ENCODE measurements at places on chromosomes 1 and 21.

GRCh38 chr1:155218854-155219591 is 10.5 kb downstream of the MTX1 start:
- no peaks in the 10 kb centered on the region for H3K36me3 ChIP-seq
- H3K27ac ChIP-seq: no peak overlapping the region
- peak; percentile 90 for DNase-seq
- H3K4me1 ChIP-seq: peaks cover 8% of the 10 kb centered on the region
- peak overlapping the region; percentile 4 for H3K4me3 ChIP-seq

DNA sequence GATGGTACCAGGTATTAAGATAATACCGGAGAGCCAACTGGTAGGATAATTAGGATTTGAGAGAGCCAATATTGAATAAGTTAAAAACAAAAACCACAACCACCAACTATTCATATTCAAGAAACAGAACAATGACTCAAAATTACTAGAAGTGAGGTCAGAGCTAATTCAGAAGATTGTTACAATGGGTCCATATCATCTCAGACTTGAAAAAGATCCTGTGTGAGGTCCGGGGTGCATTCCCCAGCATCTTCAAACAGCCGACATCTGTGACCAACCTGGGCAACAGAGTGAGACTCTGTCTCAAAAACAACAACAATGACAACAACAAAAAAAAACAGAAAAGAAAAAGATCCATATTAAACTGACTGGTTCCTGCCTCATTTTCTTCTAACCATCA is 18.6 kb downstream of the AK2 start:
- peaks cover 74% of the 10 kb centered on the region for H3K36me3 ChIP-seq
- H3K4me3 ChIP-seq: no peak overlapping the region

- DNase-seq: no peak
- no peak overlapping the region for H3K27ac ChIP-seq
- H3K4me1 ChIP-seq: no peaks in the 10 kb centered on the region
- no peaks in the 10 kb centered on the region for H3K27me3 ChIP-seq
- no peaks in the 10 kb centered on the region for H3K36me3 ChIP-seq
- H3K4me3 ChIP-seq: no peak overlapping the region
These were observed 108.0 kb upstream of the TRABD2B start for GRCh38 chr1:48105165-48105564.

- H3K27ac ChIP-seq: no peak overlapping the region
- H3K4me1 ChIP-seq: peaks cover 9% of the 10 kb centered on the region
- H3K36me3 ChIP-seq: no peaks in the 10 kb centered on the region
- no peak for DNase-seq
- H3K27me3 ChIP-seq: no peaks in the 10 kb centered on the region
- no peak overlapping the region for H3K4me3 ChIP-seq
These were observed 2.6 kb upstream of the ABCB10 start for GRCh38 chr1:229561141-229561540.

DNA sequence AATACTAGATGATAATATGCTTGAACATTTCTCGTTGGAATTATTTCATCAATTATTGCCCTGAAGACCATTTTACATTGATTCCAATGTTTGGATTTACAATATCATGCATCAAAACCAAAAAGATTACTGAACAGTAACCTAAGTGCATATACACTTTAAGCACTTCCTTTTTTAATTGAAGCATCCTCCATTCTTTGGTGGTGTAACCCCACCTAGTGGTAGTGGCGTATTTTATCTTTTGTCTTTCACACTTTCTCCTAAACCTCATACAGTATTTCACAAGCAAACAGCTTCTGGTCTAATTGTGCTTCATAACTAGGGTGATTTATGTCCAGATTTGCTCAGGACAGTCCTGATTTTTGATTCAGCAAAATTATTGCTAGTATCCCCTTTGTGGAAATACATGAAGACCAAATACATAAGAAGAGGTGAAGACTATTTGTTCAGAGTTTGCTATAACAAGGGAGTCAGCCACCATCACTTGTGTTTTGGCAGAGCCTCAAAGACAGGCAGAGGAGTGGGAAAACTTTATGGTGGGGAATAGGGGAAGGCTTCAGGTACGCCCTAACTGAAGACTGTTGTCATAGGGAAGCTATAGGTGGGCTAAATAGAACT is 3.4 kb upstream of the NVL start:
- peak overlapping the region; percentile 36 for H3K4me3 ChIP-seq
- H3K27me3 ChIP-seq: no peaks in the 10 kb centered on the region
- peaks cover 30% of the 10 kb centered on the region for H3K4me1 ChIP-seq

DNA sequence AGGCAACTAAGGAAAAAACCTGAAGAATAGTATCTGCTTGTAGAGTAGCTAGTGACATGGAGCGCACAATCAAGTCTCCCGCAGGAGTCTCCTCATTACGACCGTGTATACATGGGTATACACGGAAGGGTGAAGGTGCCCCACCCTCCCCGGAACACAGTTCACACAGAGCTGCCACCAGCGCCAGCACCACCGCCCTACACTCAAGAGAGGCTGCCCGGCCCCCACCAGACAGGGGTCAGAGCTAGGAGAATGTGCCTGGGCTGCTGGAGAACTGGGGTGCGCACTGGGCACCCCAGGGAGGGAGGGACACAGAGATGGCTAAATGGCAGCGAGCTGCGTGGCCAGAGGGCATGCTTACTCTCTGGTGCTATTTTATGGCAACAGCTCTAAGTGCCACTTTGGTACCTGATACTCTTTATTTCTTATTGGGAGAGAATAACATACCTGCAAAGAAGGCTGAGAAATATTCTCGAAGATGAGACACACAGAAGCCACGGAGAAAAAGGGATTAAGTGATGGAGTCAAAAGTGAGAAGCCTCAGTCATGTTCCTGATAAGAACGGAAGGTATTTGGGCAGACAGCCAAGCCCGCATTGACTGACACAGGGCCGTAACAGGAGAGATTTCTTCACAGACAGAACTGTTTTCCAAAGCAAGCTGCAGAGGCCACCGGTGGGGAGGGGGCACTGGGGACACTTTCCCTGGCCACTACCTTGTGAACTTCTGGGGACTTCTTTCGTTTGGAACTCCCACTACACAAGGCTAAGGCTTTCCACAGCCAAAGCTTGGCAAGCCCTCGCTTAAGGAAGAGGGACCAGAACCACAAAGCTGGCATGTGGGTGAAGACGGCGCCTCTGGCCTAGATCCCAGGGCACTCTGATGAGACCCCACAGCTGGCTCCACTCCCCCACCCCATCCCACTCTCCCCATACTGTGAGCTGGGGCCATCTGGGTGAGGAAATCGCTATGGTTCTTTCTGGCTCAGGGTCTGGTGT is 108.0 kb downstream of the PGBD5 start:
- no peak overlapping the region for H3K4me3 ChIP-seq
- DNase-seq: no peak
- no peak overlapping the region for H3K27ac ChIP-seq
- H3K27me3 ChIP-seq: peaks cover 2% of the 10 kb centered on the region
- H3K4me1 ChIP-seq: no peaks in the 10 kb centered on the region
- H3K36me3 ChIP-seq: no peaks in the 10 kb centered on the region

DNA sequence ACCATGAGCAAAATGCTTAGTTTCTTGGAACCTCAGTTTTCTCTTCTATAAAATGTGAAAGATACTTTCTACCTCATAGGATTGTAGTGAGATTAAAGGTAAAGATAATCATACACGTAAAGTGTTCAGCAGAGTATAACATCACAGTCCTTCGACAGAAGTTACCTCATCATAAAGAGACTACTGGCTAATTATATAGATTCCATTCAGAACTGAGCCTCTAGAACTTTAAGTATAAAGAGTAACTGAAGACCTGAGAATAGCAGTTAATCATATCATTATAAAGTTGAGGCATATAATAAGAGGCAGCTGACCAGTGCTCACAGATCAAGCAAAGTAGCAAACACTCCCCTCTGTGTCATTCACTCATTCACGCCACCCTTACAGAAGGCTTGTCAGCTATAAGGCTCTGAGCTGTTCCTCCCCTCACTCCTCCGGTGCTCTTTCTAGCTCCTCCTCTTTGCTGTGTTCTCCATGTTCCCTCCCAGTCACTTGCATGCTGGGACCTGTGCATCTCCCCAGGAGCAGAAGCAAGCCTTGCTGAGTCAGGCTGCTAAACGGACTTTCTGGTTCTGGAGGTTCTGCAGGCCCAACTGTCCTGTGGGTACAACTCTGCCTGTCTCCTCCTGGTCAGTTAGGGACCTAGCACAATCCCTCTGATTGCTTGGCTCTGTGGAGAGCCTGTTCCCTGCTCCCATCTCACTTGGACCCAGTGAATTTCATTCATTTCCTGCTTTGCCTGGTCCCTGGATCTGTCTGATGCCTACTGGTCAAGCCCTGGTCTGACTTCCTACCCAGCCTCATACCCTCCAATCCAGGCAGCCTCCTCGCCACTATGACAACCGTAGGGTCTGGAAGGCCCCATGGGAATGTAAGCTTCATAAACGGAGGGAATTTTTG is 28.3 kb upstream of the LY9 start:
- H3K4me3 ChIP-seq: peak overlapping the region; percentile 53
- no peaks in the 10 kb centered on the region for H3K27me3 ChIP-seq
- DNase-seq: no peak
- H3K4me1 ChIP-seq: no peaks in the 10 kb centered on the region
- H3K36me3 ChIP-seq: no peaks in the 10 kb centered on the region

DNA sequence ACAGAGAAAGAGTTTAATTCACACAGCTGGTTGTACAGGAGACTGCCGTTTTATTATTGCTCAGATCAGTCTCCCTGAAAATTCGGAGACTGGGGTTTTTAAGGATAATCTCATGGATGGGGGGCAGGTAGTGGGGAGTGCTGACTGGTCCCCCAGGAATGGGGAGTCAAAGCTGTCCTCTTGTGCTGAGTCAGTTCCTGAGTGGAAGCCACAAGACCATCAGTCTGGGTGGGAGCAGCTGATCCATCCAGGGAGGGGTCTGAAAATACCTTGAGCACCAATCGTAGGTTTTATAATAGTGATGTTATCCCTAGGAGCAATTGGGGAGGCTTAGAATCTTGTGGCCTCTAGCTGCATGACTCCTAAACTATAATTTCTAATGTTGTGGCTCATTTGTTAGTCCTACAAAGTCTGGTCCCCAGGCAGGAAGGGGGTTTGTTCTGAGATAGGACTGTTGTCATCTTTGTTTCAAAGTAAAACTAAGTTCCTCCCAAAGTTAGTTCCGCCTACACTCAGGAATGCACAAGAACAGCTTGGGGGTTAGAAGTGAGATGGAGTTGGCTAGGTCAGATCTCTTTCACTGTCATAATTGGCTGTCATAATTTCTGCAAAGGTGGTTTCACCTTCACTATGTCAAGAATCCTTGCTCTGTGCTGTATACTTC is 50.3 kb downstream of the TRAF5 start:
- no peak overlapping the region for H3K4me3 ChIP-seq
- DNase-seq: no peak
- no peaks in the 10 kb centered on the region for H3K27me3 ChIP-seq
- H3K36me3 ChIP-seq: no peaks in the 10 kb centered on the region
- H3K27ac ChIP-seq: no peak overlapping the region

GRCh38 chr1:186164773-186165172 is 210.3 kb downstream of the TPR start:
- no peak overlapping the region for H3K4me3 ChIP-seq
- no peaks in the 10 kb centered on the region for H3K27me3 ChIP-seq
- H3K4me1 ChIP-seq: peaks cover 9% of the 10 kb centered on the region
- no peaks in the 10 kb centered on the region for H3K36me3 ChIP-seq
- H3K27ac ChIP-seq: no peak overlapping the region
- no peak for DNase-seq

- H3K4me3 ChIP-seq: no peak overlapping the region
- peaks cover 37% of the 10 kb centered on the region for H3K4me1 ChIP-seq
- no peak for DNase-seq
- H3K36me3 ChIP-seq: no peaks in the 10 kb centered on the region
These were observed 138.0 kb upstream of the ARHGEF16 start for GRCh38 chr1:3316340-3316943.

DNA sequence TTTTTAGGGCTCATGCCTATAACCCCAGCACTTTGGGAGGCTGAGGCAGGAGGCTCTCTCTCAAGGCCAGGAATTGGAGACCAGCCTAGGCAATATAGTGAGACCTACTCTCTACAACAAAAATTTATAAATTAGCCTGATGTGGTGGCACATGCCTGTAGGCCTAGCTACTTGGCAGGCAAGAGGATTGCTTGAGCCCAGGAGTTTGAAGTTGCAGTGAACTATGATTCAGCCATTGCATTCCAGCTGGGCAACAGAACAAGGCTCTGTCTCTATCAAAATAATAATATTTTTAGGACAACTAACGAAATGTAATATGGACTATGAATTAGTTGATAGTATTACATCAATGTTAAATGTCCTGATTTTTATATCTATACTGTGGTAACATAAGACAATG is 68.8 kb upstream of the ARID1A start:
- no peaks in the 10 kb centered on the region for H3K4me1 ChIP-seq
- H3K36me3 ChIP-seq: no peaks in the 10 kb centered on the region
- no peak for DNase-seq
- H3K4me3 ChIP-seq: no peak overlapping the region

GRCh38 chr1:150235294-150235851 is 539 bp downstream of the ANP32E start:
- peak overlapping the region; percentile 60 for H3K27ac ChIP-seq
- no peaks in the 10 kb centered on the region for H3K27me3 ChIP-seq
- peak; percentile 91 for DNase-seq
- H3K36me3 ChIP-seq: peaks cover 5% of the 10 kb centered on the region

GRCh38 chr1:168419736-168420135 is 124.1 kb downstream of the XCL2 start:
- H3K36me3 ChIP-seq: no peaks in the 10 kb centered on the region
- peaks cover 2% of the 10 kb centered on the region for H3K27me3 ChIP-seq
- H3K27ac ChIP-seq: no peak overlapping the region
- no peak for DNase-seq

GRCh38 chr1:221806984-221807383 is 65.1 kb upstream of the DUSP10 start:
- no peaks in the 10 kb centered on the region for H3K36me3 ChIP-seq
- peaks cover 18% of the 10 kb centered on the region for H3K4me1 ChIP-seq
- no peak for DNase-seq
- H3K27me3 ChIP-seq: no peaks in the 10 kb centered on the region
- no peak overlapping the region for H3K4me3 ChIP-seq

DNA sequence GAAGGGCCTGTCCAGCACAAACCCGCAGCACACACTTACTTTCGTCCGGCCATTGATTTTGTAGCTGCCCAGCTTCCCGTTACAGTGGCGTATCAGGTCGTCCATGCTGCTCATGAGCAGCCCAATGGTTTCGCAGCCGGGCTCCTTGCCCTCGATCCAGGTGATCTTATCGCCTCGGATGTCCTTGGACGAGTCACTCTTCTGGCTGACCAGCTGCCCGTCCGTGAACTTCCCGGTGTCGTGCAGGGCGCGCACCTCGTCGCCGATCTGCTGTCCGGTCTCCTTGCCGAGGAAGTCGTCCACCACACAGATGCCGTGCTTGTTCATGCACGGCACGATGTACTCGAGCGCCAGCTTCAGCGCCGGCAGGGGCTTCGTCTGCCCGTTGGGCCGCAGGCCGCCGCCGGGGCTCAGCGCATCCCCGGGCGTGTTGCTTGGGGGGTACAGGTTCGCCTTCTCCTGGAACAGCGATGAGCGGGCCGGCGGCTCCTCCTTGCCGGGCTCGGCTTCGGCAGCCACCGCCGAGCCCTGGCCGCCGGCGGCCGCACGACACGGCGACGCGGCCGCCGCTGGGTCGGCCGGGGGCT is 1.0 kb downstream of the EGLN1 start:
- H3K27me3 ChIP-seq: no peaks in the 10 kb centered on the region
- peak; percentile 37 for DNase-seq
- peak overlapping the region; percentile 50 for H3K27ac ChIP-seq
- peak overlapping the region; percentile 77 for H3K4me3 ChIP-seq

GRCh38 chr1:8394456-8395321 is 76.8 kb downstream of the SLC45A1 start:
- H3K27me3 ChIP-seq: no peaks in the 10 kb centered on the region
- H3K27ac ChIP-seq: peak overlapping the region; percentile 98
- peaks cover 55% of the 10 kb centered on the region for H3K4me1 ChIP-seq
- DNase-seq: peak; percentile 87
- H3K36me3 ChIP-seq: peaks cover 22% of the 10 kb centered on the region
- no peak overlapping the region for H3K4me3 ChIP-seq

GRCh38 chr1:28571911-28572310 is 19.0 kb downstream of the TRNAU1AP start:
- no peak overlapping the region for H3K27ac ChIP-seq
- no peaks in the 10 kb centered on the region for H3K27me3 ChIP-seq
- no peak overlapping the region for H3K4me3 ChIP-seq
- H3K4me1 ChIP-seq: no peaks in the 10 kb centered on the region
- DNase-seq: peak; percentile 37

Data from osteoblast (primary cell).